T-cell (primary cell): ENCODE measurements at places on chromosomes 16 and 17.
A peak's percentile ranks its signal among the peaks of the same experiment; 100 is the strongest.

GRCh38 chr17:50917418-50917743 is 51.2 kb upstream of the TOB1 start:
- DNase-seq = no peak

DNA sequence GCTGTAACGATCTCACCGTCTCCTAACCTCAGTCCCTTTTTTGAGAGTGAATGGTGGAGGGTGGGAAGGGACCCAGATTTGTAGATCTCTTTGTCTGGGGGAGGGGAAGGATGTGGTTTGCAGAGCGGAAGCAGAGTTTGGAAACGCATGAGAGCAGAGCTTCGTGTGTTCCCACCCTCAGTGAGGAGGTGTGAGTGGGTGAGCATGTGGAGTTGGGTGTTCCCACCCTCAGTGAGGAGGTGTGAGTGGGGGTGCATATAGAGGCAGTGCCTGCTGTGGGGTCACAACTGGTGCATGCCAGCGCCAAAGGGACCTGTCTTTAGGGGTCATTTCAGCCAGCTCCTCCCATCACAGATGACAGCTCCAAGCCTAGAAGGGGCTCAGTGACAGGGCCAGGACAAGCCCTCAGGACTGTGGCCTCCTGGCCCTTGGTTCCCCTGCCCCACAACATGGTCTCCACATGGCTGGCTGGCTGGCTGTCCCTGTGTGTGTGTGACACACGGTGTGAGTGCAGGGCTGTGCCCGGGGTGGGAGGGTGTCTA is 1.8 kb upstream of the CISD3 start:
- peak; percentile 74 for DNase-seq

- DNase-seq = no peak
Measured at GRCh38 chr17:49104511-49105074, 28.0 kb upstream of the B4GALNT2 start.

GRCh38 chr17:20262226-20263114 is 204.9 kb downstream of the LGALS9B start:
- no peak for DNase-seq

GRCh38 chr16:23509782-23510163 is 521 bp downstream of the GGA2 start:
- peak; percentile 26 for DNase-seq

- DNase-seq = no peak
Measured at GRCh38 chr16:22924492-22924891, 110.5 kb downstream of the HS3ST2 start.

- no peak for DNase-seq
Measured at GRCh38 chr16:17718495-17718894, 247.7 kb upstream of the XYLT1 start.

DNA sequence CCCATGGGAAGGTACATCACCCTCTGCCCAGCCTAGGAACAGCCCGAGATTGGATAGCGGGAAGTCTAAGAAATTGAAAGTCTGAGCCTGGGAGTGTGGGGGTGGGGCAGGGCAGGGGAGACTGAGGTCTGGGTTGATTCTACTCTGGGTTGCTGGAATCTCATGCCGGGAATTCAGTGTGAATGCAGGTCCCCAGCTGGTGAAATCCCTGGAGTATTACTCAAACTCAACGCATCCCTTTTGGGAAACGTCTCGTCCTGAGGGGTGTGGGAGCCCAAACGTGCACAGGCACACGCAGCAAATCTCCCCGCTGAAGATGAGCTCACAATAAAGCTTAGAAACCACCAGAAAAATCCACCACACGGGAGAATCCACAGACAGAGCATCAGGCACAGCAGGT is 55.4 kb downstream of the SOCS1 start:
- no peak for DNase-seq

- no peak for DNase-seq
Measured at GRCh38 chr16:49473131-49473530, 99.5 kb downstream of the C16orf78 start.

GRCh38 chr16:57725151-57725550 is 10.4 kb upstream of the KATNB1 start:
- DNase-seq = no peak

- peak; percentile 47 for DNase-seq
Measured at GRCh38 chr16:68069511-68070248, 15.5 kb upstream of the NFATC3 start.

- no peak for DNase-seq
Measured at GRCh38 chr17:65407017-65407416, 154.4 kb downstream of the AXIN2 start.

GRCh38 chr17:52030052-52030451 is 128.5 kb downstream of the CA10 start:
- no peak for DNase-seq
